ENCODE measurements at places on chromosomes 4 and X.

DNA sequence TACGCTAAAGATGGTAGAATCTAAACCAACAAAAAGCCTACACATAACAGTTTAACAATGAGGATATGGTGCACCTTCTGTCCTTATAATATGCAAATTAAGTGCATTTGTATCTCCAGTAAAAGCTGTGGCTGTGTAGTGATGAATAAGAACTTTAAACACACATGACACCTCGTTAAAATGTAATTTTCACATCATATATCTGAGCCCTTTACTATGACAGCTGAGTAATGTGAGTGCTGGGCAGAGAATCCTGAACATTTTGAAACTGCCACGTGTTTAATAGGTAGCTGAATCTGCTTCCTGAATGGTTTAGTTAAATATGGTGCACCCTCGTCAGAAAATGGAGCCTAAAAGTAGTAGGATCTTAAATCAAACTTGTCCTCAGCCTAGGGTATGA, 540.8 kb downstream of the ADGRL3 start:
- no peak for DNase-seq

- no peak for DNase-seq
These were observed 29.8 kb upstream of the ARHGAP24 start for GRCh38 chr4:85445050-85445639.

DNA sequence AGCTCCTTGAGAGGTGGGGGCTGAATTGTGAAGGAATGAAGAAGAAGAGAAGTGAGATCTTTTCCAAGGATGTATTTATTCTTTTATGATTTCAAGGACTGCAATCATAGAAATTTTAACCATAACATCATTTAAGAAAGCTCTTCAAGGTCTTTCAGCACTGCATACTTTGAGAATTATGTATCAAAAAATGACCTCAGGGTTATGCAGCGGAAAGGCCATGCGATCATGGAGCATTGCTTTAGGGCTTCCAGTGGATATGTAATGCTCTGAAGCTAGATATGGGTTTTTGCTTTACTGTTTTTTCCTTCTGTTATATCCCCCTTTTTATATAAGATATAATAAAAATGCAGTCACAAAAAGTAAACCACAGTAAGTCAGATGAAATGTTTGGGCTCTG, 38.7 kb downstream of the SGMS2 start:
- DNase-seq = no peak

DNA sequence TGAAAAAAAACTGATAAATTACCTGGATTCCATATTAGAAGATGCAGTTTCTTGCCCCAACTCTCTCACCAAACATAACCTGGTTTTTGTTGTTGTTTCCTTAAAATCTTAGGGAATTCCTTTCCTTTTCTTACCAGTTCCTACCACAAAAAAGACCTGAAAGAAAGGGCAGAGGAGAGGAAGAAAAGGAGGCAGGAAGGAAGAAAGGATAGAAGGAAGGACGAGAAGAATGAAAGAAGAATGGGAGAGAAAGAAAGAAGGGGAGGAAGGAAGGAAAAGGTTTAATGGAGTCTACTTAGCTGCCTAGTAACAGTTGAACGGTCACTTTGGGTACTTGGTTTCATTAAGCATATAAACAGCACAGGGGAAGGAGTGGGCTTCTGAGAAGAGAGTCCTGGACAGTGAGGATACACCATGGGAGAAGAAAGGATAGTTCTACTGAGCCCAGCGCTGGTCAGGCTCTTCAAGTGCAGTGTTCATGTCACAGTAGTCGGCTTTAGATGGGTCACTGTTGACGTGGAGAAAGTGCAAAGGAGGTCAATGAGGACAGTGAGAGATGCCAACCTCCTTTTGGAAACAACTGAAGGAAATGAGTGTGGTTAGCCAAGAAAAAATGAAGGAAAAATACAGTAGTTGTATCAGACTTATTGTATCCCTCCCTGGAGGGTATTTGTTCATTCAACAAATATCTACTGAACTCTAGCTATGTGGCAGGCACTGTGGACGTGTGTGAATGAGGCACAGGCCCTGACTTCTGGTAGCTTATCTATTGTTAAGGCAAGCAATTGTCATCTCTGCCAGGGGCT, 1.1 kb upstream of the CHIC2 start:
- DNase-seq = no peak

GRCh38 chr4:173859091-173859713, 329.2 kb upstream of the HAND2 start:
- no peak for DNase-seq

- DNase-seq = no peak
These were observed 16.2 kb downstream of the HNRNPD start for GRCh38 chr4:82357640-82358039.

DNA sequence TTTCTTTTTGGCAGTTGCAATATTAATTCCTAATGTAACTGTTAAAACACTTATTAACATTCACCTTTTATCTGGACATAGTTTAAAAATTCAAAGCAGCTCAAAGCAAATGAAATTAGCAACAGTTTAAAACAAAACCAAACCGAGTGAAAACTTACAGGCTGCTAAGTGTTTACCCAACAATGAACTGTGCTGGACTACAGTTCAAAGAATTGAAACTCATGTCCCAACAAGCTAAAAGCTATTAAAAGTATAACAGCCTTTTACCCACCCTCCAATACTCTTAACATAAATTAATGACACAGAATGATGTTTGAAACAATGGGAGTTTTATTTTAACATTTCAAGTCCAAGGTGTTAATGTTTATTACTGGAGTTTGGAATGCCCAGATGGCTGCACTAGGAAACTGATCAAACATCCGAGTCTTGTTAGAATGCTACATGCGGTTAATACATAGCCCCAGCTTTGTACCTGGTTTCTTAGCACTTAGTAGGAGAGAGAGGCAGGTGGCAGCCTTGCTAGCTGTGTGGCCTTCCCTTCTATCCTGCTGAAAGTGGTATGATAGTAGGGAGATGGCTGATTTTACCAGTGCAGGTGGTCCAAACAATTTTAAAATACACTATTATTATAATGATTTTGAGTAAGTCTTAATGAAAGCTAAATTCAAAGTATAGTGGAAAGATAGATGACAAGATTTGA, 21.1 kb upstream of the FRYL start:
- DNase-seq = no peak

DNA sequence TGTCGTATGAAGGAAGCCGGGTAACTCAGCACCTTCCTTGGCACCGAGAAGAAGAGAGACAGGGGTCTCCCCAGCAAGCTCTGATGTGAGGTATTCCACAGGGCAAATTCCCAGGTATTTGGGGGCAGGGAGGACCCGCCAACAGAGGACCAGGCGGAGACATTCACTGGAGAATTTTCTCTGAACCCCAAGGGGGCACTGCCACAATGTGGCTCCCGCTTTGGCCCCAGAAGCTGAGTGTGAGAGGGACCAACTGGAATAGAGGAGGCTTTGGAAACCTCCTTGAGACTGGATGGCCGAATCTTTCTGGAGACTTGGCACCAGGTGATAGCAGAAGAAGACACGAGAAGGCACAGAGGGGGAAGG, 735 bp upstream of the GABRE start:
- no peak for DNase-seq

GRCh38 chr4:24471486-24472160, 112.7 kb downstream of the DHX15 start:
- no peak for DNase-seq

Data from vagina (tissue), 2 donors.